Activated naive CD4-positive, alpha-beta T cell treated with anti-CD3 and anti-CD28 coated beads, Interleukin-2, amount 50 U/mL, for 72 hours (primary cell): ENCODE measurements at places on chromosomes 1 and 21. TPM values are rescaled to one million over a fixed set of nuclear protein-coding genes. Genes with fewer than 3 reads are reported as not detected.

LY9 gene
- total RNA-seq: 9.7 TPM

TOMM40L gene
- total RNA-seq: 17.7 TPM

CCDC190 gene
- not detected for total RNA-seq

RGS4 gene
- not detected for total RNA-seq

LINGO4 gene
- not detected for total RNA-seq

KCNN3 gene
- 0.04 TPM for total RNA-seq

GJB4 gene
- total RNA-seq: not detected

GPR89A gene
- total RNA-seq: 31.3 TPM

ACOT11 gene
- total RNA-seq: 1.0 TPM

POU2F1 gene
- total RNA-seq: 32.0 TPM

DNA sequence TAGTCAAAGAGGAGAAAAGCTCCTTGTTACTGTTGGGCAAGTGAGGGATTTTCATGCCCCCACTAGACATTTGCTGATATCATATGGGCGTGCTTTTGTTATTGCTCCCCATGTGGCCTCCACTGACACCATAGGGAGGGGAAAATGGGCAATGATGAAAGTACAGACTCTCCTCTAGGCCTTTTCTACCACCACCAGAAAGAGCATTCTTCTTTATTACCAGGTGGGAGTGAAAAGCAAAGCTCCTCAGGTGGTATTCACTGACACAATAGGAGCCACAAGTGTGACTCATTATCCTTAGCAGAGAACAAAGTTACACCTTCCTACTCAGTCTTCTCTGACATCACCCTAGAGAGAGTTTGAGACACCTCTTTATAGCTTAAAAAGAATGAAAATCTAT, 667.1 kb downstream of the LTN1 start:
- no peak for DNase-seq

- no peak for DNase-seq
These were observed 92.5 kb downstream of the DSCAM start for GRCh38 chr21:40754466-40754865.

DNA sequence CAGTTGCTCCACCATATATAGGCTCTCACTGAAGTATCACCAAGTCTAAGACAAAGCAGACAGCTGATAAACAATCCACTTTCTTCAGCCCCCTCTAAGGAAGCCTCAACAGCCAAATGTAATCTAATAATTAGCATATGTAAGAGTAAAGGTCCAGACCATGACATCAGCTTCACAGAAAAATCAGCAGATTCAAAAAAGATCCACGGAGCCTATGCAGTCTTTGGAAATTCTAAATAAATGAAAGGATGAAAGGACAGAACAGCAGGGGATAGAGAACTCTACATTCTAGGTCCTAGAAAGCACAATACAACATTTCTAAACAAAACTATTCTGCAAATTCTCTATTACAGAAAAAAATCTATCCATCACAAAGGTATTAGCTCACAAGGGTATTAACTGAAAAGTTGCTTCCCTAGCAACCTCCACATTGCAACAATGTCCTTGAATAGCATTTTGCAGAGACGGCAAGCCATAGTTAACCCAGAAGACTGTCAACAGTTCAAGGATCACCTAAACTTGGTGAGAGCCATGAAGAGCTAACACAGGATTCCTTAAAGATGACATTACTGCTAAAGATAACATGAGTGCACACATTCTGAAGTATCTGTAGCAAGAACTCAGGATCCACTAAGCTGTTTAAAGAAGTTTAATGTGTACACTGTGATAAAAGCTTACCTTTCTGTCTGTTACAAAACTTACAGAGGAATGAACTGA, 74.3 kb downstream of the SIPA1L2 start:
- DNase-seq: no peak

DNA sequence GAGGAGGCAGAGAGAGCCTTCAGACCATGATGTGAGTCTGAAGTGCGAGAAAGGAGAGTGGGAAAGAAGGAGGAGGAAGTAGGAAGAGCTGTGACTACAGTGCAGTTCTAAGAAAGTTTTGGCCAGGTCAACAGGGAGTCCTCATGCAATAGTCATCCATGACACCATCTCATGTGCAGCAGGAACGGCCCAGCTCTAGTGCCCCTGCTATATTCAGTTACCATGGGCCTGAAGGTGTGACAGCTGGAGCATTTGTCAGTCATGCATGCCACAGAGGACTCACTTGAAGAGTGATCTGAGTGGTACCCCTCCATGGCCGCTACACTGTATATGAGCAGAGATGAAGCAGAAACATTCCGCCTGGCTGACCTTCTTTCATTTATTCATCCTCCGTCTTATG, 77.9 kb downstream of the OMA1 start:
- DNase-seq: no peak

GRCh38 chr21:9008636-9009035, 1512.7 kb upstream of the TPTE start:
- DNase-seq: no peak

DNA sequence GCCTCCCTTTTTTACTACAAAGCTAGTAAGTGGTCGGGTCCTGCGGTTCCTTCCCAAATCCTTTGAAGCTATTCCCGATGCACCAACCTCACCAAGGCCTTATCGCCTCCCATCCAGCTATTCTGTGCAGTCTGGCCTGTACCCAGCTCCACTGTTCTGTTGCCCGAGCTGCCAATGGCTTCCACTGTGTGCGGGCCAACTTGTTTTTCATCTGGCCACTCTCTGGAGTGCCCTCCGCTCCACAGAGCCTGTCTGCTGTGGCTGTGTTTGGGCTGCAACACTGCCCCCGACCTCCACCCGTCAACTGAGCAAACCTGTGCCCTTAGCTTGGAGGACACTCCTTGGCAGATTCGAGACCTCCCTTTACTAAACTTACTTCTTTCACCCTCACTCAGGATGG, 125.0 kb downstream of the KIAA0319L start:
- DNase-seq: no peak

DNA sequence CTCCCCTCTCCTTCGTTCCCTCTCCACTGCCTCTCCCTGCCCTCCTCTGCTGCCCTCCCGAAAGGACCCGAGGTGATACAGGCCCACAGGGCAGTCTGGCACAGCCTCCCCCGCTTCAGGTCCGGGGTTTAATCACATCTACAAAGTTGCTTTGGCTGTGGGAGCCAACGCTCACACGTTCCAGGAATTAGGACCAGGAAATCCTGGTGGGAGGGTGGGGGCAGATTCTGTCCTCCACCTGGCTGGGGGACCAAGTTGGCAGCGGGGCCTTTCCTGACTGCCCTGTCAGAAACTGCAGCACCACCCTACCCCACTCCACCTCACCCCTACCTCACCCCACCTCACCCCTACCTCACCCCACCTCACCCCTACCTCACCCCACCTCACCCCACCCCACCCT, 95.1 kb downstream of the WDR4 start:
- DNase-seq: no peak

GRCh38 chr1:91863498-91863897, 22.5 kb downstream of the TGFBR3 start:
- no peak for DNase-seq

- DNase-seq: no peak
These were observed 6.2 kb downstream of the BARHL2 start for GRCh38 chr1:90710579-90711536.

DNA sequence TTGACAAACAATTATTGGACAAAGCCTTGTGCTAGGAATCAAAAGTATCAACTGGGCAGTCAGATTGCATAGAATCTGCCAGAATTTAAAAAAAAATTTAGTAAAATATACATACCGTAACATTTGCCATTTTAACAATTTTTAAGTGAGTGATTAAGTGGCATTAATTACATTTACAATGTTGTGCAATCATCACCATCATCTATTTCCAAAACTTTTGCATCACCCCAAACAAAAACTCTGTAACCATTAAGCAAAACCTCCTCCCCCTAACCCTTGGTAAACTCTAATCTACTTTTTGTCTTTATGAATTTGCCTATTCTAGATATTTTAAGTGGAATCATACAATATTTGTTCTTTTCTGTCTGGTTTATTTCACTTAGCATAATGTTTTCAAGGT, 182.8 kb downstream of the LMO4 start:
- DNase-seq: no peak

DNA sequence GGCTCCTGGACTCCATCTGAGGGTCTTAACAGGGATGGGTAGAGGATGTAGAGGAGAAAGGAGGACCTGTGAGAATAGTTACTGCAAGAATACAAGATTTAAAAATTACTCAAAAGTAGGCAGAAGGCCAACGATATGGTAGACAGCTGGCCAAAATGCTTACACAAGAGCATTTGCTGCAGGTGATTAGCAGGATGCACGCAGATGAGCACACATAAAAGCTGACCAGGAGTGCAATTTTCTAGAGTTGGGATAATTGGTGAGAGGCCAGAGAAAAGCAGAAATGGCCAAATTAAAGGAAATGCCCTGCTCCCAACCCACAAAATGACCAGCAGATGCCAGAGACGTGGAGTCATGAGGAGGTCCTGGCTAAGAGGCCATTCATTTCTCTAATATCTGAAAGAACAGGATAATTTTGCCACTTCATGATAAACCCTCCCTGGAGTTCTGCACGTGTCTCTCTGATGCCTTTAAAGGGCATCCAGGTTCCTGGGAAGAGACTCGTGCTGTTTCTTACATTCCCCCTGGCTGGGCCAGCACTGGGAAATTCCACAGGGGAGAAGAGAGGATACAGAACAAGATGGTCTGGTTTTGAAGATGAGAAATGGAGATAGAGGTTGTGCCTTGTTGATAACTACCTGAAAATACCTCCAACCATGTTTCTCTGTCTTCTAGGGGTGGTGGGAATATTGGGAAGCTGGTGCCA, 62.3 kb upstream of the KCNA3 start:
- DNase-seq: no peak

DNA sequence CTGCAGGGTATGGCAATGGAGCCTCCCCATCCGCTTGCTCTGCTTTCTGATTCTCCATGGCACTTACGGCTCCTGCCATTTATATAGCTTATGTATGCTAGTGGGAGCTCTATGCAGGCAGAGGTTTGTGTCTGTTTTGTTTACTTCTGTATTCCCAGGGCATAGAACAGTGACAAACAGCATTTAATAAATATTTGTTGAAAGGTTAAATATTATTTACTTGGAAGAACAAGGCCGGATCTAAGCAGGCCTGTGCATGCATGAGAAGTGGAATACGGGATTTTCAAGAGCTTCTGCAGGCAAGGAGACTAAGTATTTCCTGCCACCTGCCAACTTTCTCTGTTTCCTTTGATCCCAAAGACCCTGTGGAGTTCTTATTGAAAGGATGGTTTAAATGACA, 90.7 kb downstream of the XCL2 start:
- DNase-seq: no peak

DNA sequence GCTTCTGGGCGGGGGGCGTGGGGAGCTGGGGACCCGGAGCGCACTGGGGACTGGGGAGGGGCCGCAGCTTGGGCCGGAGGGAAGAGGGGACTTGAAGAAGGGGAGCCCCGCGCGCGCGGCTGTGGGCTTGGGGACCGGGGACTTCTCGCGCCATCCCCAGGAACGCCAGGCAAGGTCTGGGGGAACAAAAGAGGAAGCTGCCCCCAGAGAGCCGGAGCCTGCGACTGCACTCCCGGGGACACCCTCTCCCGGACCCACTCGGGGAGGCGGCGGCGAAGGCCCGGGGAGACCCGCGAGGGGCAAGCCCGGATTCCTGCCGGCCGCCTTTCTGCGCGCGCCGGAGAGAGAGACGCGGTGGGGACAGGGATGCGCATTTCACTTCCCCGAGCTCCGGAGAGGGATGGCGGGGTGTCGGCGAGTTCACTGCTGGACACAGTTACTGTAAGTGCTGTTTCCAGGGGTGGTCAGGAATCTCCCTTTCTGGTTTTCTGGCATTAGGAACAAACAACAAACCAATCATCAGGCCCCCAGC, 732 bp downstream of the ABCG1 start:
- peak; percentile 56 for DNase-seq

- DNase-seq: no peak
These were observed 329.4 kb downstream of the AGBL4 start for GRCh38 chr1:49694251-49694827.

GRCh38 chr1:167016100-167016750, 27.1 kb downstream of the MAEL start:
- no peak for DNase-seq

DNA sequence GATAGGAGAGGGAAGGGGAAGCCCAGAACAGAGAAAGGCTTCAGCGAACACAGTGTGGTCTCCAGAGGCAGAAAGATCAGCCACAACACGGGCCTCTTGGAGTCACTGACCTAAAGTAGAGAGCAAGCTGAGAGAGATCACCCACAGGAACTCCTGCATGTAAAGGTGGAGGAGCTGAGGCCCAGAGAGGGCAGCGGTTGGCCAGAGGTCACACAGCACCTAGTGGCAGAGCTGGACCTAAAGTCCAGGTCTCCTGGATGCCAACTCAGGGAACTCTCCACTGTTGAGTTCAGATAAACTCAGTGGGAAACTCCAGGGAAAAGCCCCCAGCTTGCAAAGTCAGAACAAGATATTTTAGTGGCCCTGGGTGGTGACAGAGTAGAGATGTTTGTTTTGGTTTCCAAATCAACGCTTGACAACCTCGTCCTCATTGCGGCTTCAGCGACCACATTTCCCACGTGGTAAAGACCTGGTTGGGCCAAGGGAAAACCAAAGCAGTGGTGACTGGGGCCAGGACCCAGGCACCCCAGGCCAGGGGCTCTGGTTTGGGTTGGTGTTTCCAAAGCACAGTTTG, 4.6 kb downstream of the IFFO2 start:
- DNase-seq: peak; percentile 93

GRCh38 chr1:53735681-53736080, 3.3 kb downstream of the GLIS1 start:
- DNase-seq: no peak

- no peak for DNase-seq
These were observed 2.5 kb downstream of the KIF21B start for GRCh38 chr1:201020721-201021629.

DNA sequence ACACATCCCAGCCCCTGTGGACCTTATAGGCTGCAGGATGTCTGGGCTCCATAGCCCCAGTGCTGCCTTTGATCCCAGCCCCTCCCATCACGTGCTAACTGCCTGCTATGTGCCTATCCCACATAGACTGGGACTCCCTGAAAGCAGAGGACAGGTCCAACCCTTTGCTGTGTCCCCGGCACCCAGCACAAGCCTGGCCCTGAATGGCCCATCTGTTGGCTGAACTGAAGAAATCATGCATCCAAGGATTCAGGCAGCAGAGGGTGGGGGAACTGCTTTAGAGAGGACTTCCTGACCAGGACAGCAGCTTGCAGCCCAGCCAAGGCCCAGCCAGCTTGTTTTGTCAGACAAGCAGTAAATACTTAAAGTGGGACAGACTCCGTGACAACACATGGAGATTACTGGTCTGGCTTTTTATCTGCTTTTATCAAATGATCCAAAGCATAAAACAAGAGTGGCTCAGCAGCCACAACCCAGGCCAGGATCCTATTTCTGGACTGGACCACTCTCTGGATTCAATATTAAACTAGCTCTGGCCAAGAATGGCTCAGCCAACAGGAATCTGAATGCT, 69.3 kb downstream of the GLIS1 start:
- DNase-seq: no peak

- peak; percentile 52 for DNase-seq
These were observed 16.1 kb upstream of the STMN1 start for GRCh38 chr1:25922056-25922970.

DNA sequence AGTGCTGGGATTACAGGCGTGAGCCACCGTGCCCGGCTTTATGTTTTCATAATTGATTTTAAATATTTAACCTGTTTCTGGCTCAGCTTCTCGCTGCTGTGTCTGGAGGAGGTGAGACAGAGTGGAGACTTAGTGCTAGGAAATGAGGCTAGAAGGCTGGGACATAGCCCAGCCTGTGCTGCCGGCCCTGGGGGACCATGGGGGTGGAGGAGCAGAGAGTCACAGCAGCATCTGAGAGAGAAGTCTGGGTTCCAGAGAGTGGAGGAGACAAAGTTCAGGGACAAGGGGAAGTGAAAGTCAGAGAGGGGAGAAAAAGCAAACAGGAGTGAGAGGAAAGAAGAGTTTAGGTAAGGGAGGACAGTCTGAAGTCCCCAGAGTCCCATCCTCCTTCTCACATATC, 71.9 kb downstream of the LHX9 start:
- DNase-seq: no peak
